Stimulated activated CD4-positive, alpha-beta T cell treated with anti-CD3 and anti-CD28 coated beads, Interleukin-4, amount 100 ng/mL, for 48 hours (primary cell): ENCODE measurements at places on chromosomes 1 and 21.

- no peak for DNase-seq
These were observed 558.1 kb downstream of the AGBL4 start for GRCh38 chr1:49465486-49466185.

DNA sequence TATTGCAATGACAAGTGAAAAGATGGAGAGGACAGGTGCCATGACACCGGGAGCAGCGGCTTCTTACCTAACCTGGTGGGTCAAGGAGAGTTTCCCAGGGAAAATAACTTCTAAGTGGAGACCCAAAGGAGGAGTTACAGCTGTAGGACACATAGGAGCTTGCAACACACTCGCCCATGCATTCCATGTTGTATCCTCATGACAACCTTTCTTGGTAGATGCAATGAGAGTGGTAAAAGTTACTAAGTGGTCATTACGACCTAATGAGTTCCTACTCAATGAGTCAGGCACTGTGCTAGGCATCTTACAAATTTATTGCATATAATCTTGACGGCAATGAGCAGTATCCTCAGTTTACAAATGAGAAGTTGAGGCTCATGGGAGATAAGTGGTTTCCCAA lies 119.5 kb upstream of the HOOK1 start:
- DNase-seq = no peak

- DNase-seq = no peak
These were observed 27.4 kb downstream of the MORC3 start for GRCh38 chr21:36347278-36347961.

GRCh38 chr1:235014756-235015155 lies 113.9 kb downstream of the TOMM20 start:
- no peak for DNase-seq

DNA sequence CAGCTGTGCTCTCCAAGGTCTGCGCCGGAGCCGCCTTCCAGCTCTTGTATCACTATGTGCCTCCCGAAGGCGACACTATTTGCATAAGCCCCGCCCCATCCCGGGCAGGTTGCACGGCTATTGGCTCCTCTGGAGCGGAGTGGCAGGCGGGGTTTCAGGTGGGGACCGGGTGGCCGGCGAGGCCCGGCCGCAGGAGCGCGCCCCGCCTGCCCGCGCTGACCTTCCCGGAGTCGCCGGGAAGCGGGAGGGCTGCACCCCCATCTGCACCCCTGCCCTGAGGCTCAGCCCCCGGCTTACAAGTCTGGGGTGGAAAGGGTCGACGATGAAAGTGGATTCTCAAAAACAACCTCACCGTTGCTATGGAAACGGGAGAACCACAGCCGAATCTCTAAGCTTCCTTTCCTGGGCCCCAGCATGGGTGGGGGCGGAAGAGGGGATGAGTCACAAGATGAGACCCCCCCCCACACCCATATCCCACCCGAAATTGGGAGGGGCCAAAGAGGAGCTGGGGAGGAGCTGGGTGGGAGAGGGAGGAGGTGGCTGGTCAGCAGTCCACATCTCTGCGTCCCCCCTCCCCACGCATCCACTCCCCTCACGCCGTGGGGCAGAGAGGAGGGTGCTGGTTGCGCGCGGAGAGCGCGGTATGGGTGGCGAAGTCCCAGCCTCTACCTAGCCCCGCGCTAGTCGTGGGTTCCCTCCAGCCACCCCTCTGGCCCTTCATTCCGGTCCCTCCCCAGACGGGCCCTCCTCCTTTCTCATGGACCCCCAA lies at the start of gene HPCAL4:
TSS of gene HPCAL4 (minus strand) at position 51 of the 769 bp plus-strand sequence. CDS start 6,830 bp downstream, outside the sequence.
- peak; percentile 83 for DNase-seq

DNA sequence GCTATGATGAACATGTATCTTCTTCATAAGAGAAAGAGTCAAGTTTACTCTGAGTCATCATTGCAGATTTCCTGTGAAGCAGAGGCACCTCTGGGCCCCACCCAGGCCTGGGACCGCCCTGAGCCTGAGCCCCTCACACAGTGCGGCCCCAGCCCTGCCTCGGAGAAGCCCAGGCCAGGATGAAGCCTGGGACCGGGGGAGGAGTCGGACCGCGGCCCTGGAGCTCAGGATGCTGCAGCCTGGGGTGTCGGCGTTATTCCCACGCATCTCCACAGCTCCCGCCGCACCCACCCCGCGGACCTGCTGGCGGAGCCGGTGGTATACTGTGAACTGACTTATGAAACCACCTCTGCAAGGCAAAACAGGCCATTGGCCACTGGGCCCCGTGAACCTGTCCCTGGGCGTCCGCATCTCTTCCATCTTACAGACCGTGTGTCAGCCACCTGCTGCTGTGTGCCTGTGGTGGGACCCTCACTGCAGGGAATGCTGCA lies 2.4 kb upstream of the COL6A1 start:
- no peak for DNase-seq

DNA sequence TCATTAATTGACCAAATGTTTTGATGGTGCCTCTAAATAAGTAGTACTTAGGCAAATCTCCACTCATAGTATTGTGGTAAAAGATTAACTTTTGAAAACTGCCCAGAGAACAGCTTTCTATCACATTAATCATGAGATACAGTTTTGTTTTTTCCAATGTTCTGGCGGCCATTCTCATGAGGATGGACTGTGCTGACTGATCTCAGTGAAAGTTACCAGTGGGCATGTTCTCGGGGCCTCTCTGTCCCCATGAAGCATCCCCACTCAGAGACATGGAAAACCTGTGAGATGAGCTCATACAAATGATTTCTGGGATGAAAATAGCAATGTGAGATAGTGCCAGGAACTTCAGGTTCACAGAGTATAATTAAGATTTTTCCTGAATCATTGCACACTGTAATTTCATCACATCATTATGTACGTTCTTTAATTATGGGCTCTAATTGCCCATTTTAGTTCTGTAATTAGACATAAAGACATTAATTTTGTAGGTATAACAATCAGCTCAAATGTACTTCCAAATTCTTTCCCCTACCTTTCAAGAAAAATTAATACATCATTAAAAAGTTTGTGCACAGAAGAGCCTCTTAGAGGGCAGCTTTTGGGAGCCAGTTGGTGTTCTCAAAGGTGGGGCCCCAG lies 40.5 kb downstream of the DDR2 start:
- no peak for DNase-seq

GRCh38 chr1:191460234-191460633 lies 698.0 kb upstream of the RGS18 start:
- no peak for DNase-seq

DNA sequence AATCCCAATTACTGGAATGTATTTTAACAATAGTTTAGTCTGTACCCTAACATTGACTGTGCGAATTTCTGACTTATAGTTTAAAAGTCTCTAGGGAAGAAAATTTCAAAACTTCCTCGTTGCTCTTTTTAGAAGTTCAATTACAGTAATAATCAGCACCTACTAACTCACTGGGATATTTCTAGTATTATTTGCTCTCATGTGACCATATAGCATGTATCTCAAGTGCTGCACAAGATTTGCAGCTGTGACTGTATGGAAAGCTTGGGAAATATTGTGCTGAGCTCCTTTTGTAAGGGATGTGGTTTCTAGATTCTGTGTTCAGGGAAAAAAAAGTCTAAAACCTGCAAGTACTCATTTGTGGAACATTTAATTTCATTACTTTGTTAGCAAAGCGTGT lies 153.1 kb downstream of the ST6GALNAC3 start:
- DNase-seq = no peak

- peak; percentile 12 for DNase-seq
These were observed 4.8 kb downstream of the ATP1A1 start for GRCh38 chr1:116377541-116378529.
